Fibroblast of skin of abdomen (primary cell): ENCODE measurements at places on chromosomes 1 and 21.

GRCh38 chr1:14787604-14788003 lies 189.1 kb downstream of the KAZN start:
- DNase-seq, result no peak

DNA sequence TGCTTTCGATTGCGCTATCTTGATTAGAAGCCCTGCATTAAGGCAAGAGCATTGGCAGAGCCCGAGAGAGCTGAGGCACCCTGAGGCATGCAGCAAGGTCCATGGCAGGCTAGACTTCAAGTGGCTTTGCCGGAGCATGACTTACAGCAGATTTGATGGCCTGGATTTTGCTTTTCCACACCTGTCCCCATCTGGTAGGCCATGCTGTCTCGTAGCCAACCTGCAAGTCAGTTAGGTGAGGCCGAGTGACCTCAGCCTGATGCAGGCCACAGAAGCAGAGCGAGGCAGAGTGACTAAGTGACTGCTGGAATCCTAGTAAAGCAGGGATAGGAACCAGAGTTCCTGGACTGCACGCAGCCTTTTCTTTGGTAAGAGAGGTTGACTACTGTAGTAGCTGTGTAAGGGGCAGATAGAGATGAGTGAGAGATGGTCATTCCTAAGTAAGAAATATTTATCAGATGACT lies 148.9 kb downstream of the PBX1 start:
- peak; percentile 85 for DNase-seq

DNA sequence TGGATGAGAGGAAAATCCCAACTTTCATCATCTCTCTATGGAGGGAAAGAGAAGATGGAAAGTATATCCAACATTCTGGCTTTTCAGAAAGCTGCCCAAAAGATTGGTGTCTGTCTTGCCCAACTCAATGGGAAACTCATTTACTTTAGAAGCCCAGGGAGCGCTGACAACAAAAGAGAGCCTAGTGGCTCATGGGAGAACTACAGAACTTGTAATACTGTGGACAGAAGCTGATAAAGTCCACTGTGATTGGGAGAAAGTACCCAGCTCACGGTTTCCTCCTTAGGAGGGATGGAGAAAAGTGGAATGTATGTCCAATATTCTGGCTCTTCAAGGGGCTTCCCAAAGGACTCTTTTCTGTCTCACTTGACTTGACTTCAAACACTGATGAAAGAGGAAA lies 66.0 kb downstream of the RGS21 start:
- no peak for DNase-seq

- no peak for DNase-seq
Observed at GRCh38 chr1:18936814-18937481, 19.5 kb downstream of the IFFO2 start.

GRCh38 chr1:240234485-240235210 lies 143.0 kb downstream of the FMN2 start:
- peak; percentile 95 for DNase-seq

- peak; percentile 50 for DNase-seq
Observed at GRCh38 chr1:185917646-185918045, 183.5 kb downstream of the HMCN1 start.

DNA sequence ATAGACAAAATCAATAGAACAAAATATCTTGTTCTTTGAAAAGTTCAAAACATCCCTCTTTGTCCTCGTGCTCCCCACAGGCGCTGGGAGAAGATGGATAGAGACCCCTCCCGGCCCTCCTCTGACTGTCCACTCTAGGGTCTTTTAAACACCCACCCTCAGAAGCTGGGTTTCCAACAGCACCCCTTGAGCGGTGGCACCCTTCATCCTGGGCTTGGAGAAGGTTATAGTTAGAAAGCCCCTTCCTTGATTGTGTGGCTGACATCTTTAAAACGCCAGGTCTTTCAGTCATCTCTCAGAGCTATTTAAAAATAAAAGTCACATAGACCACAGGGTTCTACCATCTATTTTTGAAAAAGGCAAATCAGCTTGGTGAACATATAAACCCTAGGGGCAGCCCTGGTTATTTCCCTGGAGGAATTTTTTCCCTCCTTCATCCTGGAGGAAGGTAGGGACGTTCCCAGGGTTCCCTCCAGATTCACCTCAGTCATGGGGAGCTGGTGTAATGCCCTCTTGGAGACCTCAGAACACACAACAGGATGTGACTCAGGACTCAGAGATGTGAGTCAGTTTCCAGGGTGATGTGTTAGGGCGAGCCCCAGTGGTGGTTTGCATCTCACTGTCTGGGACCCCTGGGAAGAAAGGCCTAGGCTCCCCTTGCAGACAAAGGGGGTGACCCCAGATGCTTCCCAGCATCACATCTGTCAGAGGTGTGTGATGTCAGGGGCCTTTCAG lies 138.5 kb downstream of the CLIC6 start:
- peak; percentile 91 for DNase-seq

GRCh38 chr21:46191257-46191685 lies 7.0 kb upstream of the SPATC1L start:
- peak; percentile 66 for DNase-seq

GRCh38 chr1:204498981-204499380 lies 4.4 kb upstream of the PIK3C2B start:
- no peak for DNase-seq

- no peak for DNase-seq
Observed at GRCh38 chr1:228372183-228373003, 34.2 kb downstream of the TRIM11 start.

GRCh38 chr1:16146279-16147155 lies 9.4 kb downstream of the EPHA2 start:
- peak; percentile 94 for DNase-seq
